Activated CD4-positive, alpha-beta T cell treated with anti-CD3 and anti-CD28 coated beads, Interleukin-2, amount 50 U/mL, for 24 hours (primary cell): ENCODE measurements at places on chromosomes 2 and 18.
A peak's percentile ranks its signal among the peaks of the same experiment; 100 is the strongest.

- no peak for DNase-seq
These were observed 89.1 kb upstream of the GCFC2 start for GRCh38 chr2:75799859-75800258.

- DNase-seq = no peak
These were observed 10.5 kb upstream of the LRATD1 start for GRCh38 chr2:14621906-14622549.

DNA sequence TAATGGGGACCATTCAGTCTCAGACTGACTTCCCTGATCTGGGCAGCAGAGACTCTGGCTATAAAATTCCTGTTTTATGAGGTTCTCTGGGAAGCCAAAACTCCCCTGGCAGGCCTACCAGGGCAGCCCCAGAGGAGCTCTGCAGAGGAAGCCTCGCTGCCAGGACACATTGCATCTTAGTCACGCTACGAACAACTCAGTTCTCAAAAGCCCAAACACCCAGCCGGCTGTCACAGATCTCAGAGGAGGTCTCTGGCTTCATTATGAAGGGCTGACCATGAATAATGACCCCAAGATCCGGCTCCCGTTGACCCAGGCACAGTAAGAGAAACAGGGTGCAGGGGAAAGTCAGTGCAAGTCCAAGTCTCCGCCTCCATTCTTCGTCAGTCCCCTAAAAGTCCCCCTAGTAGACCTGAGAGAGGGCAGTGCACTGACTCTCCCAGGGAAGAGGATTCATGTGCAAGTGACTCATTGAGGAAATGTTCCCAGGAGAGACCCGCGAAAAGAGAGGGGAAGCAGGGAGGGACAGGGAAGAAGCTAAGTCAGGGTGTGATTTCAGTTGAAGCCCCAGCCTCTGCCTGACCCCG is 212.3 kb downstream of the CYP26B1 start:
- DNase-seq = no peak

- no peak for DNase-seq
These were observed 7.5 kb downstream of the SLC39A10 start for GRCh38 chr2:195664528-195664927.

DNA sequence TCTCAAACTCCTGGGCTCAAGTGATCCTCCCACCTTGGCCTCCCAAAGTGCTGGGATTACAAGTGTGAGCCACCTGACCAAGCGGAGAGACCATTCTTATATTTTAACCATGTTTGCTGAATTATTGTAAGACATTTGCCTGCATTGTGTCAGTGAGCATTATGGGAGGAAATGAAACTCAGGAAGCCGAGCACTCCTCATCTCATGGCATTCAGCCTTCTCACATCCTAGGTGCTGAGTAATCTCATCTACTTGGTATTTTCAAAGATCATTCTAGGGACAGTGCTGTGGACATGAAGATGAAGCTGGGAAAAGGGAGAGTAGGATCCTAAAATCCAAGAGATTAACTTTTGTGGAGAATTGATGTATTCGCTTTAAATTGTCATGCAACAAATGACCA is 66.1 kb downstream of the NAPG start:
- DNase-seq = no peak

GRCh38 chr2:96551605-96552314 is 15.2 kb downstream of the ARID5A start:
- DNase-seq = no peak

DNA sequence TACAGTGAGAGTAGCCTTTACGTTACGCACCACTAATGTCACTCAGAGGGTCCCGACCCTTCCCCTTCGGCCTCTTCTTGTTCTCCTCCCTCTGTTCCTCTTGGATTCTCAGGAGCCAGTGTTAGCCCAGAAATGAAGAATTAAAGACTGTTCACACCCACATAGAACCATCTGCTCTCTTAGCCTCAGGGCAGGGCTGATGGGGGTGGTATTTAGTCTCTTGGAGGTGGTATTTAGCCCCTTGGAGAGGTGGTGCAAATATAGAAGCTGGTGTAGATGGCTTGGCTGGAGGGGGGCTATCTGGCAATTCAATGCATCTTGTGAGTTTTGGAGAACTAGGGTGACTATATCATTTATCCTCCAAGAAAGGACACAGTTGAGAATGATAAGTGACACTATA is 286.5 kb downstream of the PRKCE start:
- DNase-seq = no peak

GRCh38 chr2:241314226-241315092 is 1.0 kb downstream of the HDLBP start:
- DNase-seq = no peak

DNA sequence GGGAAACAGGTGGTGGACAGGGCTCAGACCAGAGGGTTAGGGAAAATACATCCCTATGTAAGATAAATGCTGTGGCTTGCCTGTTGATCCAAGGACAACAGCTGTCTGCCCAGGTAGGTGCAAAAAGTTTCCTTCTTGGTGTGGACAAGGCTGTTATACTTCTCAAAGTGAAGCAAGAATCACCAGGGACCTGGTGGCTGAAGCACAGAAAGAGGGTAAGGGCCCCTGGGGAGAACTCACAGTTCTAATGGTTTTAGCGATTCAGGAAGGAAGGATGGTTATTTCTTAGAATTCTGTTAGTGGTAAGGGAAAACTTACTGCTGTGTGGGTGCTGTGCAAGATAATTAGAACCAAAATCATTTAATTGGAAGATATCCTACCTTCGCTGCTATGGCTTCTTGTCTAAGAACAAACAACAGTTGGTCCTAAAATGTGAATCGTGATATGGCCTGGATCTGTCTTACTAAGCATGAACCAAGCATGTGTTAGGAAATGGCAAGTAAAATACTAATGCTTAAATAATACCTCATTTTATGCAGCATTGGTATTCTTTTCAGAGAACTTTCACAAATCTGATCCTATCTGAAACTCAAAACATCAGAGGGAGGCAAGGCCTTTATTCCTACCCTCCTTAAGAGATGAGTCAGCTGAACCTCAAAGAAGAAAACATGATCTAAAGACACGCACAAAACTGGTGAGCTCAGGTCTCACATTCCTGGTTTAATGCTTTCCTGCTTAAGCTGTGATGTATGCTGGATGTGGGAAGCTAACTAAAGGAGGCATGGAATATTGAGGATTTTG is 159.2 kb upstream of the THUMPD2 start:
- DNase-seq = no peak

DNA sequence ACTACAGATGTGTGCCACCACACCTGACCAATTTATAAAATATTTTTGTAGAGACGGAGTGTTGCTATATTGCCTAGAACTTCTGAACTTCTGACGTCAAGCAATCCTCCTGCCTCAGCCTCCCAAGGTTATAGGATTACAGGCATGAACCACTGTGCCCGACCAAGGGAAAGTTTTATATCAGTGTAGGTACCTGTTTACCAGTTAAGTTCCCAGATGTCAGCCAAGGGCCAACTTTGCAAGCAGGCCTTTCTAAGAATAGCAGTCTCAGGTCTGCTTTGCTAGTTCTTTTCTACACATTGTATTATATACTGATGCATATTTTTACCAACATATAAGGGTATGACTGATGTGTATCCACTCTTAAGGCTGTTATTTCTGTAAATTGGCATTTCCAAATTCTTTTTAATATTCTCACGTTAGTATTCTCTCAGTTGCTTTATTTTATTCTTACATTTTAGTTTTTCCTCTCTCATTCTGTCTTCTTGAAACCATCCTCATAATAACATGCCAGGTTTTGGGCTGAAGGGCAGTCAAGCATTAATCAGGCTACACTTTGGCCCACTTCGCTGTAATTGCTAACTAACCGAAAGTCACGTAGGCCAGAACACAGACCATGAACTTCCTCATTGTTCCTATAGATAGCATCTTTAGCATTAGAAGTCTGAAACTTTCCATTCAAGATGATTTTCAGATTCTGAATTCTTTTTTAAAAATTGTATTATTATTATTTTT is 25.0 kb upstream of the CXXC1 start:
- DNase-seq = no peak

DNA sequence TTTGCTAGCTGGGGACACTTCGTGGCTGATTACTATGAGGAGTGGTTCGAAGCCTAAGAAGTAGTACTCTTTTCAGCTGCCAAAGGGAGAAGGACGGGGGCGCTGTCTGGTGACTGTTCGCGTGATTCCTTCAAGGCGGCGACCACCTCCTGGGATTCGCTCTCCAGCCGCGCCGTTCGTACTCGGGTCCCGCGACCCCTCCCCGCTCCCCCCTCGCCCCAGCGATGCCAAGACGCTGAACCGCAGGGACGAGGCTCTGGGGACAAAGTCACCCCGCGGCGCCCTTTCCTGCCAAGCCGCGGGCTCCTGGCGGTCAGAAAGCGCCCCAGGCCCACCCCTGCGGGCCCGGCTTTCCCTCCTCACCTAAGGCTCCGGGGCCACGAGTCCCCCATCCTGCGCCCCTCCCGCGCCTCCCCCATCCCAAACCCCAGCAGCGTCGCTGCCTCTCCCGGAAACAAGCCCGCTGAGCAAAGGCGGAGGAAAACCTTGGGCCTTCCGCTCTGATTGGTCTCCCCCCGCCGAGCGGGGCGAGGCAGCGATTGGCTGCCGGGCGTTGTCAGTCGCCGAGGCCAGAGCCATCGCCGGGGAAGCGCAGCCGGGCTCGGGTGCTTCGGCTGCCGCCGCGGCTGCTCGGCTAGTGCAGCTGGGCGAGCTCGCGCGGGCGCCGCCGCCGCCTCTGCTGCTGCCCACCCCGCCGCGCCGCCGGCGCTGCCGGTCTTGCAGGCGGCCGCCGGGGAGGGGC is 404.3 kb downstream of the XIRP2 start:
- DNase-seq = peak; percentile 30

DNA sequence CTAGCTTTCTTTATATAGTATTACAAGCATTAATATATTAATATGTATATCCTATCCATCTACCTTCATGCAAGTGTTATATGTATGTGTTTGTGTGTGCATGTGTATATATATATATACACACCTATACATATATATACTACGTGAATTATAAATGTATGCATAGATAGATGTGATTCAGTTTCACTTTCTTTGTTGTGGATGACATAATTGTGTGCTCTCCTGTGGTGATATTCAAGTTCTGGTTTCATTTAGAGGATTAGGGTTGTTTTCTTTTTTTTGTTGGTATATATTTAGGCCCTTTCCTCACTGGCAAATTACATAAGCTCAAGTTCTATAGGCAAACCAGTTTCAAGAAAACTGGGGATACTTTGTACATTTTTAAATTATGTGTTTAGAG is 225.7 kb upstream of the FANCL start:
- no peak for DNase-seq

DNA sequence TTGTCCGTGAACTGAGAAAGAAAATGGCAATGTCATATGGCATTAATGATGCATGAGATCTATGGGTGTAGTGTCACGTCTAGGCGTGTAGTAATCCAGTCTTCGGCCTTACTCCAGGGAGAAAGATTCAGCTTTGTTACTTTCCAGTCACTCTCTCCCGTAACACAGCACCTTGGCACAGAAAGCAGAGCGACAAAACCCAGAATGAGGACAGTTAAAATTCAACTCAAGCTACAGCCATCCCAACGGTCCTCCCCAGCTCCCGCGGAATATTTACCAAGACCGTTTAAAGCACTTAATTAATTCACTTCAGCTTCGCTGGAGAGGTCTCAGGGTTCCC is 797 bp upstream of the CRIM1 start:
- no peak for DNase-seq

- no peak for DNase-seq
These were observed 1517.5 kb upstream of the ZEB2 start for GRCh38 chr2:146037334-146037870.

- no peak for DNase-seq
These were observed 20.7 kb downstream of the COX7A2L start for GRCh38 chr2:42340045-42340937.

GRCh38 chr18:29501952-29502351 is 1325.0 kb upstream of the CDH2 start:
- DNase-seq = no peak

DNA sequence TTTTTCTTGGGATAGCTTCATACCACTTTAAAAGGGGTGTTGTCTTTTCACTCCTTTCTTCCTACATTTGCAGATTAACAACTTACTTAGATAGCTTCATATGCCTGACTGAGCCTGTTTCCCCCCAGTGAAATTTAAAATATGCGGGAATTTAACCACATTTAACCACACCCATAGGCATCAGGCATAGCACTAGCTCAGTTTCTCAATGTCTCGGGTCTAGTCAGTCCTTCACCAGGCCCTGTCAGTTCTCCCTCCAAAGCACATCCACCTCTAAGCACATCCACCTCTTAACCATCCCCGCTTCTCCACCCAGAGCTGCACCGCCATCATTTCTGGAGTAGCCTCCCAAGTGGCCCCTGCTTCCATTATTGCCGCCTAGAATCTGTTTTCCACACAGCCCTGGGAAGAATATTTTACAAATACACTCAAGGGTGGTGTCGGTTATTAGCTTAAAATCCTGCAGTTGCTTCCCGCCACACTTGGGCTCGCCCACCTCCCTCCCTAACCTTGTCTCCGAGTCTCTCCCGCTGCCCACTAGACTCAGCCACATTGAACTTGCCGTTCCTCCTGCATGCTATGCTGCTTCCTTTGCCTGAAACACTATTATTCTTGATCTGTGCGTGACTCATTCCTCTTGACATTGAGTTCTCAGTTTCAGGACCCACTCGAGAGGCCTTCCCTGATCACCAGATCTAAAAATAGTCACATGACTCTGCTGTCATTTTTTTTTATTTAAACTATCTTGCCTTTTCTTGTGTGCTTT is 68.3 kb downstream of the SPTBN1 start:
- no peak for DNase-seq

DNA sequence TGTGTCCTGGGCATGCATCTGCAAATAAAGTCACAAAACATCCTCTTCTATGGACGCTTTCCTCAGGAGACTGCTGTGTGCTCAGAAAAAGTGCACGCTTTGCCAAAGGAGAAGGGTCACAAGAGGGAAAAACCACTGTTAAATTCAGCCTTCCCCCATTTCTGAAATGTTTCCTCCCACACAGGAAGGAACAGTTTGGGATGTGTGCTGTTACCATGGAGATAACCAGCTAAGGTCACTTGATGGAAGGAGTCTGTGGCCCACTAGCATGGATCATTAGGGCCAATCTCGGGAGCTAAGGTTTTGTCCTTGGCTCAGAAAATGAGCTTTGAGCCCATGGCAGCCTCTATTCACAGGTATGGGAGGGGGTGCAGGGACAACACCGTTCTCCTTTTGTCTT is 5.6 kb downstream of the KCNE4 start:
- no peak for DNase-seq

DNA sequence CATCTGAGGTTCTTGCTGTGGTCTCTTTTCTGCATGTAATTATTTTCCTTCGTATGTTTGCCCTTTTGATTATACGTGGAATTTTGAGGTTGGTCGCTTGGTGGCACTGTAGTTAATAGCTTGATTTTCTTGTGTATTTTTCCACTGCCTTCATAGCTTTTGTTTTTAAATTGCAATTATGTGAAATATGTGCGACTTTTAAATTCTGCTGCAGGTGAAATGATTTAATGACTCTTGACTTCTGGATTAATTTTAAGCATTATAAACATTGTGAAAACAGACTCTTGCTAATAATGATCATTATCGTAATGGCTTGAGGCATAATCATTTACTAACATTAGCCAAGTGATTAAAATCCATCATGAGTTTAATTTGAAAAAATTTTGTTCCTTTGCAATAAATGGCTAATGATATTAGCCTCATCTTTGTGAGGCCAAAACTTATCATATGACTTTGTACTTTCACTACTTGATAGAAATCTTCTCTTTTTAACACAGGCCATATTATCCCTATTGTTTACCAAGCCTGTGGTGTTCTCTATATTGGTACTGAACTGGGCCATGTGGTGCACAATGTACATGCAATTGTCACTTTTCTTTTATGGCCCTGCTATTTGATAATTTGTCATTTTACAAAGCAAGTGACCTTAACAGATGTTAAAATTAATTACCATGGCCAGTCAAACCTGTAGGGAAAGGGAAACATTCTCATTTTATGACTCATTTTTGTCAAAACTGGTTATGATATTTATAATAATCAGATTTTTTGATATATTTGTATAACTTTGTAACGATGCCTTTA is 62.8 kb upstream of the NEUROD1 start:
- no peak for DNase-seq
